Effector memory CD4-positive, alpha-beta T cell (primary cell): ENCODE measurements at places on chromosomes 1 and 21.

DNA sequence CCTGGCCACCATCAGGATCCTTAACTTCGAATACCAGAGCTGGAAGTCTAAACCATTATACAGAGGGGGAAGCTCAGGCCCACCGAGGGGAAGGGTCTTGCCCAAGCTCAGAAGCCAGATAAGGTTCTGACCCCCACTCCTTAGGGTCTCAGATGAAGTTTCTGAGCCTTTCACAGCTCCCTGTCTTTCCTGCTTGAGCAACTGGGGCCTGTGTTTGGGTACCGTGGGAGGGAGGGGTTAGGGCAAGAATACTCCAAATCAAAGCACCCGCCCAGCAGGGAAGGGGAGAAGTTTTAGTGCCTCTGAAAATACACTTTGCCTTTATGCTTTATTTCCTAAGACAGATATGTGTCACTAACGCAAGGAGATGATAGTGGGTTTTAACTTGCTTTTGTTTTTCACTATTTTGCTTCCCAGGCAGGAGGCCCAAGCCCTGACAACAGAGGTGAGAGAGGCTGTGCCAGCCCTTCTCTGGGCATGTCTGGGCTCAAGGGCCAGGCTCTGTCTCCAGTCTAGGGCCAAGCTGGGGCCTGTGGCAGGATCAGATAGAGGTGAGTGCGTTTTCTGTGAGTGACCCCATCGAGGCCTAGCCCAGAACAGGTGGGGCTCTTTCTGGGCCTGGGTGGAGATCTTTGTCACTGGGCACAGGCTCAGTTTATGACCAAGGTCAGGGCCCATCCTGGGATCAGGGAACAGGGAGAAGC, 20.5 kb upstream of the TENT5B start:
- no peak for DNase-seq

DNA sequence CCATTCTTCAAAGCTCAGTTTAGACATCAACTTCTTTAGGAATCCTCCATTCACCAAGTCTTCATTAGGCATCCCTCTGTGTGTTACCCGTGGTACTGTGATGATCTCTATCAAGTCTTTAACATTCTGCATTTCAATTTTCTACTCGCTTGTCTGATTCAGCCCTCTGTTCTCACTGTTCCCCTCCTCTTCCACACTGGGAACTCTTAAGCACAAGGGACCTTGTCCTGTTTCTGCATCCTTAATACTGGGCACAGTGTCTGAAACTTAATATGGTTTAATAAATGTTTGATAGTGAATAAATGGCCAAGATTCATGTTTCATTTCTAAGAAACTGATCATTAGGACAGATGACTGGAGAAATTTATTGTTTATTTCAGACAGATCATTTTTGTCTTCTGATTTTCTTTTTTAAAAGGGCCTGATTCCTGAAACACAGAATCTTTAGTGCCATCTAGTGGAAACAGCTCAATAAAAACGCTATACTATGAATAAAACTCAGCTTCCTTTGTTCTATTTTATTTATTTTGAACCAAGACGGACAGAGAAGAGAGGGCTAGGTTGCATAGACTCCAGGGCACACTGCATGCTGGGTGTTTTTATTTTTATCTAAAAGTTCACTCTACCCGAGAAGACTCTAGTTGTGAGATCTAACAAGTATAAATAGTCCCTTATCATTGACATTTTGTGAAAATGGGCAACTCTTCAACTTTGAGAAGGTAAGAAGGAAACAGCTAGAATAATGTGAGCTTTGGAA, 7.0 kb upstream of the TRIM45 start:
- no peak for DNase-seq

GRCh38 chr1:96236156-96236739, 485.3 kb upstream of the PTBP2 start:
- DNase-seq, result no peak

DNA sequence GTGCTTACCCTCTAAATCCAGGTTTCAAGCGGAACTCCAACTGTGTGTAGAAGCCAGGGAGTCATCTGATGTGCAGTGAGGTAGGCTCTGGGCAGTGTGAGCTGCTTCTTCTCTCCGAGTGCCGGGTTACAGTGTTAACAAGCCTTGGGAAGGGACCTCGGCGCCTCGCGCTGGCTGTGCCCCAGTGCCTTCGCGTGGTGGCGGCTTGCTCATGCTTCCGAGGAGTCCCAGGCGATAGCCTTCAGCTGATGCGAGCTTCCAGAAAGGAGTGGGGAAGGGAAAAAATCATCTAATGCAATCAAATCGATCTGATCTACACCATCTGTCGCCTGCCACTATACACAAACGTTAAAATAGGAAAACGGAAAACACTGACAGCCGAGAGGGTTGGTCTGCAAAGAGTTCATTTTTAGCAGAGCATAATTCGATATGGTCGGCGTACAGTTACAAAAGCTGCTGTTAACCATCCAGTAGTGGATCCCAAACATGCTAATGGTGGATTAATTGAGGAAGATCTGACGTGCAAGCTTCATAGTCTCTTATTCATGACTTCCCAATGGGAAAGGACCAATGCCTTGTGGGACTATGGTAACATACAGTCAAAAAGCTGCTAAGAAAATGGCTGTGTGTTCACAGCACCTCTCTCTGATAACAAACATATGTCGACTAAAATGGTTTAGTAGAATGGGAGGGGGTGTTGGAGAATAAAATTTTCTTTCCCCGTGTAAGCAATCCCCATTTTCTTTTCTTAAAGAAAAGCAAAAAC, 128.7 kb upstream of the DPYD start:
- DNase-seq, result no peak

DNA sequence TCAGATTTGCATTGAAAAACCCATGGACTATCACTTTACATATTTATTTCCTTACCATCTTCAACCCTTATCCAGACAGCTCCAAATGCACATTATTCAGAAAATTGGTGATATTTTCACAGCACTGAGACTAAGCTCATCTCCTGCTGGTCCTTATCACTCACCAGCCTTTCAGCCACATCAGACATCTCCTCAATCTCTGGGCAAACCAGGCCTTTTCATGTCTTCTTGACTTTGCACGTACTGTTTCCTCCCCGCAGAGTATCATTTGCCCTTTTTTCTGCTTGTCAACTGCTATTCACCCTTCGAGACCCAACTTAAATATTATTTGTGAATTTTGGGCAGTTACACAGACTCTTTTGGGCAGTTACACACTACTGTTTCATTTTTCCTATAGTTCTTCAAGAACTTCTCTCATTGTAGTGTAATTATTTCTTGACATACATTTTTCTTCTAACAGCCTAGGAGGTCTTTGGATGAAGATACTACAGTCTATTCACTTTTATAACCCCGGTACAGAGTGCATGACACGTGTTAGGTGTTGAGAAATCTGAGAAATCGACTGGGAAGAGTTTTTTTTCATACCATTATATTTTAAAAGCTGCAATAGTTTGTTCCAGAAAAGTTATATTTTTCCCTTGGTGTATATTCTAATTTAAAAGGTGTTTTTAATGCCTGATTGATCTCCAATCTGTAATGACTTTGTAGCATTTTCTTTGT, 98.0 kb downstream of the FGGY start:
- no peak for DNase-seq

- no peak for DNase-seq
Measured at GRCh38 chr1:169473347-169473746, 12.4 kb downstream of the SLC19A2 start.

DNA sequence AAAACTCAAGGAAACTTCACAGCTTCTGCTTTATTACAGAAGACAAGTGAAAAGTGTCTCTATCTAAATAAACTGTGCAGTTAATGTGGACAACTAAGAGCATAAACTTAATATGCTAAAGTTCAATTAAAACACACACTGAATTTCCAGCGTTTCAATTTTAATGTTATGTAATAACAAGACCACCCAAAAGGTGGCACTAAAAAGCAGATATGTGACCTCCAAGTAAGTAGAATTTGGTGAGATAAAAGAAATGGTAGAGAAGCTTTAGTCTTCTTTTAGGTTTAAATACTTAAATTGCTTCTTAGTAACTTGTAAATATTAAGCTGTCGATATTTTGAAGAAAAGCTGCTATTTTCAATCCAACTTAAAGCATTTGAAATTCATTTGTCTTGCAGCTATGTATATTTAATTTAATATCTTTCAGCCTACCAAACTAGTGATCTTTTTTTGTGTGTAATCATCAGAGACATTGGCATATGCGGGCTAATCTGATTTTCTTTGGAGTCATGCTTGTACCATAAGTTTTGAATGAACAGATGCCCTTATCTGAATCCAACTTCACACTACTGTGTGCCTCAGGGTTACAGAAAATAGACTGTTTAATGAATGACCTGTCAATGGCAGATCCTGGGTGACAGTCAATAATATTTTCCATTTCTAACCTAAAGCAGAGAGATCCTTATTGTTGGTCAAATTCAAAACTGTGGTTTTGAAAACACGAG, 36.5 kb upstream of the ADAMTS1 start:
- DNase-seq, result no peak

GRCh38 chr1:9027307-9027706, 1.1 kb upstream of the SLC2A7 start:
- DNase-seq, result no peak

DNA sequence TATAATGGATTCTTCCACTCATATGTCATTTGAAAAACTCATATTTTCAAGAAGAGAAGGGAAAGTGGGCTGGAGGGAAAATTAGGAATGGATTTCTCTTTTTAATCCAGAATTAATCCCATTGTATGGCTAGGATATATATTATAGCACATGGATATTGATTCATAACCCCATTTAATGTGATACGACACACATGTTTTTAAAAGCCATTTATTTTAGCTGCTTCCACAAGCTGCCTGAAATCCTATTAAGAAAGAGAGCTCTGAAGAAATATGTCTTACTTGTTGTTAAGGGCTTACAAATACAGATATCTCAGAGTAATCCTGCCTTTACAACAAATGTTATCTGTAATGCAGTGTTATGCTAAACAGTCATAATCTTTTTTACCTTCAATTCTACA, 598.6 kb downstream of the AMY1C start:
- DNase-seq, result no peak

DNA sequence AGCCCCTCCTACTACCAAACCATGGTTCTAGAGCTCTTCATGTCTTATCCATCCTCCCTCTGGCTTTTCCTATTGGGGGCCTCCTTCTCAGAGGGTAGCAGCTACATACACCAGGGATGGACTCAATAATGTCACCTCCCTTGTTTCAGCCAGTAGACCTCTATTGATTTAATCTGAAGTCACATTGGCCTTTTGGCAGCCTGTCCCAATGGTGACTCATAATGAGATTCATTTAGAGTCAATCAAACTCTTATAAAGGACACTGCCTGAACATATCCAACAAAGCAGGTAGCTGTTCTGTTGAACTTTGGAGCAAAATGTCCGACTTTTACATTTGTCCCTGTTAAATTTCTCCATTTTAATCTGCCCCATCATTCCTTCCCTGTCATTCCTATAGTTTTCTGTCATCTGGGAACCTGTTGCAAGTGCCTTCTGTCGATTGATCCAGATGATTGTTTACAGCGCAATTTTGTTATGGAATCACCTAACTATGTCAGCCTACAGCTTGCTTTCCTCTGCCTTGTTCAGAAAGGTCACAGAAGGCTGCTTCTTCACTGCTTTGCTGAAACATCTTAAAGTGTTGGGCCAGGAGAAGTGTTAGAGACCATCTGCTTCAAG, 105.9 kb downstream of the ETS2 start:
- DNase-seq, result no peak

GRCh38 chr1:167602840-167603239, 27.2 kb upstream of the RCSD1 start:
- no peak for DNase-seq

- DNase-seq, result no peak
Measured at GRCh38 chr21:46455575-46456385, 2.9 kb upstream of the DIP2A start.

GRCh38 chr1:43934101-43934985, 742 bp downstream of the ARTN start:
- peak; percentile 14 for DNase-seq

GRCh38 chr1:152741656-152742055, 16.2 kb upstream of the KPRP start:
- DNase-seq, result no peak

GRCh38 chr21:42165901-42166300, 53.0 kb upstream of the ABCG1 start:
- DNase-seq, result no peak

DNA sequence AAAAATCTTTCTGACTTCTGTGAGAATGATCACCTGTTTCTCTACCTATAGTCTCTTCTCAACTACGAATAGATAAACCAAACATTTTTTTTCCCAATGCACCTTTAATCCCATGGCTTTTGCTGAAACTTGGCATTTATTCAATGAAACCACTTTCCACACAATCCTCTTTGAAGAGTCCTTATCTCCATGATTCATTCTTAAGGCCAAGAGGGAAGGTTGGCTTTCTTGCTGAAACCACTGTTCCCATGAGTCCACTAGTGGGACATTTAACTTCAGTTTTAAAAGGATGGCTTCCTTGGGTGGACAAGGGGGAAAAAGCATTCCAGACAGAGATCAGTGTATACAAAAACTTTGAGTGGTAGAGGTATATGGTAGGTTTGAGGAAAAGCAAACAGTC, 73.6 kb downstream of the CRB1 start:
- no peak for DNase-seq

DNA sequence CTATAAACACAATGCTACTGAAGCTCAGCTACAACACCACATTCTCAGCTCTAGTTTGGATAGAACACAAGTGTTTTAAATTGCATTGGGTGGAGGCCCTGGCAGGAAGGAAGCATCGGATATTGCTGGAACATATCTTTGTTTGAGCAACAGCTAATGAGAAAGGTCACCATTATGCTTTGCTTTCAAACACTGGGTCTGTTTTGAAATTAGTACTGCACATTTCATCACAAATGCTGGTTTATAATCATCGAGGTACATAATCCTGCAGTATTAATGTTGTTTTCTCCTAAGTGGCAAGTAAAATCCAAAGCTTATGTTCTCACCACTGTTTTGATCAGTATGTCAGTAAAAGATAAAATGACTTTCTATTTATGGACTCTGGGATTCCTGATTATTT, 61.5 kb upstream of the ARHGAP29 start:
- DNase-seq, result no peak

DNA sequence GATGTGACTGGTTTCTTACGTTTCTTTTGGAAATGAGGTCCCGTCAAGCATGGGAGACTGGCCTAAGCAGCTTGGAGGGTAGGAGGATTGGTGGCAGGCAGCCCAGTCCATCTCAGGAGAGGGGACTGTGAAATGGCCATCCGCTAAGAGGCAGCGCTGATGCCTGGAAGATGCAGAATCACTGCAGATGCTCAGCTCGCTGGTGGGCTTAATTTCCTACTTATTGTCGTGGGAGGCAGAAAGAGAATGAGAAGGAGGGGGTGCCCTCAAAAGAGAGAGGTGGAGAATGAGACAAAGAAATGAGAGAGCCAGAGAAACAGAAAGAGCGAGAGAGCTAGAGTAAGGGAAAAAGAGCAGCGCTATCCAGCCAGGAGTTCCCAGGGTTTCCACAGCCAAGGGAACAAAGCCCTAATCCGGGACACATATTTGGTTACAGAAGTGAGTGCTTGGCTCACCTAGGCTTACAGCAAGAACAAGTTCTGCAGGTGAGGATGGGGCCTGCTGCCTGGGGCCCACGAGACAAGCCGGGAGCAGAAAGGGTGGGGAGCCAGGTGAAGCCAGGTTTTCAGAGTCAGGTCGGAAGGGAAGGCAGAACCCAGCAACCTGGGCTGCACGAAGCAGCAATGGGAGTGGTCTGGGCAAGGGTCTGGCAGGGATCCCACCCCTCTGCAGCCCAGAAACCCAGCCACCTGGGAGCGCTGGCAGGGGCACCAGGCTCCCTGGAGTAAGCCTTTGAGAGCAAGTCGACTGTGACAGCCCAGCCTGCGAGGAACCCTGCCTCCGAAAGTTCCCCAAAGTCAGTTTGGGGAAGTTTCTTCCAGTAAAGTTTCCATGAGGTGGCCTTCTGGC, 5.8 kb downstream of the ECE1 start:
- DNase-seq, result no peak

- no peak for DNase-seq
Measured at GRCh38 chr1:175553280-175553679, 190.1 kb downstream of the TNR start.

GRCh38 chr21:29175408-29176134, 45.1 kb downstream of the MAP3K7CL start:
- DNase-seq, result no peak
